ENCODE measurements at places on chromosomes 6 and 20.
A peak's percentile ranks its signal among the peaks of the same experiment; 100 is the strongest.

GRCh38 chr6:30730601-30731435, 10.7 kb downstream of the TUBB start:
- DNase-seq: no peak

- no peak for DNase-seq
Measured at GRCh38 chr6:3271756-3272155, 13.0 kb downstream of the PSMG4 start.

GRCh38 chr20:61404303-61404702, 152.2 kb downstream of the CDH4 start:
- no peak for DNase-seq

- no peak for DNase-seq
Measured at GRCh38 chr6:137206577-137206976, 12.6 kb downstream of the IFNGR1 start.

- no peak for DNase-seq
Measured at GRCh38 chr6:3209114-3210023, 18.1 kb downstream of the TUBB2B start.

- no peak for DNase-seq
Measured at GRCh38 chr6:5103250-5103649, 18.1 kb downstream of the PPP1R3G start.

DNA sequence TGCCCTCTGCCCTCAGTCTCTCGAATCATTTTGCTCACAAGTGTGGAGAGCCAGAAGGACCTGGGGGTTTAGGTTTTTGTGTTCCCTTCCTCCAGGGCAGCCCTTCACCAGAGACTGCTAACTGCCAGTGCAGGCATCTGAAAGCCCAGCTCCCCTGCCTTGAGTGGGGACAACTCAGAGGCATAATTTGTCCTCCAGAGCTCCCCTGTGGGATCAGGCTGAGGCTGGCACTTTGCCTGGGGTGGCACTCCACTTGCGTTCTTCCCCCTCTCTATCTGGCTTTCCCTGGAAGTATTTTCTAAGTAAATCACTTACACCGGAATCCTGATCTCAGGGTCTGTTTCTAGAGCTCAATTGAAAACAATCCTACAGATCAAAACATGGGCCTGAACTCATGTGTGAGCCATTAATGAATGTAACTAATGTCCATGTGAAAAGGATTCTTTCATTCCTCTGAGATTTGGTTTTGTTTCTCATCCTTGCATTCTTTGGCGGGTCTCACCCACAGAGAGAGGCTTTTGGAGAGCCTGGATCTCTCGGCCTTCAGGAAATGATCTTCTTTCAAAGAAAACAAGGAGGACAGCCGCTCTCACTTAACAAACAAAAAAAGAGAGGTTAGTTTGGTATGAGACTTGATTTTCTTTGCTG, 125.7 kb upstream of the RIPOR2 start:
- DNase-seq: no peak

DNA sequence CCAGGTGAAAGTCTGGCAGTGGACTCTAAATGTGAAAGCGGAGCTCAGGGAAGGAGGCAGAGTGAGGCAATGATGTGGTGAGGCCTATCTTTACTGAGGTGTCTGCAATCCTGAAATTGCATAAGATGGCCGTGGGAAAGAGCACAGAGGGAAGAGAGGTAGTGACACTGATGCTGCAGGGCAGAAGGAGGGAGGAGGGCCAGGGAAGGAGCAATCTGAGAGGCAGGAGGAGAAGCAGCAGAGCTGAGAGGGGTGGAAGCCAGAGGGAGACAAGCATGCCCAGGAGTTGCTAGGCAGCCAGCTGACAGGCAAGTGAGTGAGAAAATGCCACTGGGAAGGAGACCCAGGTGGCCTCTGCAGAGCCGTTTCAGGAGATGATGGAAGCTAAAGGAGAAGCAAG, 97.4 kb upstream of the CNR1 start:
- no peak for DNase-seq

GRCh38 chr6:155100087-155100486, 105.0 kb downstream of the TIAM2 start:
- no peak for DNase-seq

- no peak for DNase-seq
Measured at GRCh38 chr6:162271922-162272321, 455.6 kb downstream of the PRKN start.

DNA sequence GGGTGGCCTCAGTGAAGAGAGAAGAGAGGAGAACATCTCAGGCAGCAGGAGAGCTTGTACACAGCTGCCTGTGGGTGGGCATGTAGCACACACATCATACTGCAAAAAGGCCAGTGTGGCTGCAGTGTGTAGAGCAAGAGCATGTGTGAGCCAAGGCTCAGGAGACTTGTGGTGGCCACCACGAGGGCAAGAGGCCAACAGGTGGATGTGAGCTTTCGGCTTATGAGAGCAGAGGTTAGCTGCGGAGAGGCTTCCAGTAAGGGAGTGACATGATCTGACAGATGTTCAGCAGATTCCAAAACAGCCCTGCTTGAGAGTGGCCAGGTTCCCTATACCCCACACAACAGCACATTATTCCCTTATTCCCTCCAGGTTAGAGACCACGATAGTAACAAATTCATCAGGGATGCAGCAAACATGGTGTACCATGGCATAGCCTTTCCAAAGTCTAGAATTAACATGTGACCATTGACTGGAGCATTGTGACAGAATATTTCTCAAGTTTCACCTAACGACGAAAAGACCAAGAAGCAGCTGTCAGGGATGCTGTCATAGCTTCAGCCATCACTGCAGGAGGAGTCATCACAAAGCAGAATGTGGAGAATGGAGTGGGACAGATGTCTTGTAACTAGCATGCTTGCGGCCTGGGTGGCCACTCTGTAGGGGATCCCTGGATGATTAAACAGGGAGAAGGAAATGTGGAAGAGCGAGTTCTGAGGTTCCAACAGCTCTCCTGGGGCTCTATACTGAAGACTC, 23.1 kb downstream of the HM13 start:
- DNase-seq: no peak

DNA sequence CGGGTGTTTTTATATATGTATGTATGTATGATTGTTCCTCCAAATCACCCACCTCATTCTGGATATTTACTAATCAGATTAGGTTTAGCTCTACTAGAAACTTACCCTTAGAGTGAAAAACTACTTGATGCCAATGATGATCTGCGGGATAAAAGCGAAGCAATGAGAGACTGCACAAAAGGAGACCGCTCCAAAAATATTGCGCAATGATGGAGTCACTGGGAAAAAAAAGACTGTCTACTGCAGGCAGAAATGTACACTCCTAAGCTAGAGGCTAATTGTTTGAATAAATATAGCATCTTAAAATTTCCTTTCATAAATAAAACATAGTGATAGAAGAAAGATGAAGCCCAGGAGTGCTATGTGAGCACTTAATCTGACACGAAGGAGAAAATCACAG, 7.3 kb downstream of the RAB32 start:
- no peak for DNase-seq

DNA sequence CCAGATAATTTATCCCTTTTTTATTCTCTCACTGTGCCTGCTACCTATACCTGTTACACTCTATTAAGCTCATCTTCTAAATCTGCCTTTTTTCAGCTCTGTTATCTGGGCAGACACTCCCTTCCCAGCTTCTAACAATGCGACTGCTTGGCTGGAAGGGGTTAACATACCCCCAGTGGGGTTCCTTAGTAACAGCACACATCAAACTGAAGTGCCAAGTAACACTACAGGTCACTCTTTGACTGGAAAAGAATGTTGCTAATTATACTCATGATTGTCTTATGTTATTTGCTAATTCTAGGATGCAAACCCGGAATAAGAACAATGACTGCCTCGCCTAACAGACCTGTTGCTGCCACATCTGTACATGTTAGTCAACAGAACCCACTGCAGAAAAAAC, 203.5 kb downstream of the EPM2A start:
- DNase-seq: no peak

DNA sequence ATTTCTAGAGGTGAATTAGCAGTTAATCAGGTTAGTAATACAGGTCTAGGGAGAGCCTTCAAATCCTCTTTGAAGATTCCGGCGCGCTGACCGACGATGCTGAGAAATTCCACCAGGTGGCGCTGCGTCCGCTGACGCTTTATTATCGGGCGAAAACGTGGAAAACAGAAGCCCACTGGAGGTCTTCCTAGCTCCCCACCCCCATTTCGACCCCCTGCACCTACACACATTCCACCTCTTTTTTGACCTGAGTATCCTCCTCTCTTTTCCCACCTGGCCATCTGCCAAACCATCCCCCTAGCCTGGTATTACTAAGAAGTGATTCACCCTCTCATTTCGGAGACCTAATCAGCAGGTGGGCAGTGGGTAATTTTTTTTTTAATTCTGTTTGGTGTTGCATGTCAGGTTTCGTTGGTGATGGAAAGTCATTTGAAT, 65.4 kb upstream of the RIN2 start:
- DNase-seq: peak; percentile 26

GRCh38 chr6:56556751-56557540, 85.7 kb downstream of the DST start:
- no peak for DNase-seq

DNA sequence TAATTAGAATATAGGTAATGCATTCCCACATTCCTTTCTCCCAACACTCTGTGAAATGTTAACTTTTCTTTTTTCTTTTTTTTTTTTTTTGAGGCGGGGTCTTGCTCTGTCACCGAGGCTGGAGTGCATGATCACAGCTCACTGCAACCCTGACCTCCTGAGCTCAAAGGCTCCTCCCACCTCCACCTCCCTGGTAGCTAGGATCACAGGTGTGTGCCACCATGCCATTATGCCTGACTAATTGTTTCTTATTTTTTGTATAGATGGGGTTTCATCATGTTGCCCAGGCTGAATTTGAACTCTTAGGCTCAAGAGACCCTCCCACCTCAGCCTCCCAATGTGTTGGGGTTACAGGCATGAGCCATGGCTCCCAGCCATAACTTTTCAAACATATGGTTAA, 135.7 kb upstream of the SHLD1 start:
- DNase-seq: no peak

GRCh38 chr20:43825581-43825980, 89.1 kb upstream of the TOX2 start:
- no peak for DNase-seq

DNA sequence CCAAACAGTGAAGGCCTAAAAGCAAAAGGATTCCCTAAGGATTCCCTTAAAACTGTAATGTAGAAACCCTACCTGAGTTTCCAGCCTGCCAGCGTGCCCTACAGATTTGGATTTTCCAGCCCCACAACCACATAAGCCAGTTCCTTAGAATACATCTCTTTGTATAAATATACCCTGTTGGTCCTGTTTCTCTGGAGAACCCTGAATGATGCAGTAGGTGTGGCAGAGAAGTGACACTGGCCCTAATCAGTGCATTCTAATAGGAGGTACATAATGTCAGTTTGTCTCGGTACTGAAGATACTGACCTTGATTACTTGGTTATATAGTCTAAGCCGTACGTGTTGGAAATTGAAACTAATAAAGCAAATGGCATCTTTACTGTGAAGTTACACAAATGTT, 707.8 kb upstream of the SLC35B3 start:
- no peak for DNase-seq

- no peak for DNase-seq
Measured at GRCh38 chr6:142773324-142773723, 171.7 kb downstream of the HIVEP2 start.

GRCh38 chr6:72742001-72742673, 120.3 kb downstream of the KCNQ5 start:
- DNase-seq: no peak

Data from GM18507 (cell line).